ENCODE measurements at places on chromosomes 5 and 9.

GRCh38 chr9:89413963-89414638 is 83.8 kb downstream of the SEMA4D start:
- DNase-seq = no peak

DNA sequence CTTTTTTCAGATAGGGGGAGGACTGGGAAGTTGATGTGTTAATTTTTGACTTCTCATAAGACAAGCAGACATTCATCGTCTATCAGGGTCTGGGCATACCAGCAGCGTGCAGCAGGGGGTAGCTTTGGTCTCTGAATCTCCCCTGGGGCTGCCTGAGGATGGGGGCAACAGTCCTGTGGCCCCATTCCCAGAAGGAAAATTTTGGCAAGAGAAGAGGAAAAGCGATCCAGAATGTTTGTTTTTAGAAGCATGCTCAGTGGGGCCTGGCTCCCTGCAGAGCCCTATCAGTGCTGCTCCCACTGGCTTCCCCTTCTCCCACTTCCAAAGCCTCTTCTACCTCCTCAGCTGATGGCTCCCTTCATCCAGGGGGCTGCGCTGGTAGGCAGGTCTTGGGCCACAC is 194.8 kb upstream of the IL12B start:
- no peak for DNase-seq

DNA sequence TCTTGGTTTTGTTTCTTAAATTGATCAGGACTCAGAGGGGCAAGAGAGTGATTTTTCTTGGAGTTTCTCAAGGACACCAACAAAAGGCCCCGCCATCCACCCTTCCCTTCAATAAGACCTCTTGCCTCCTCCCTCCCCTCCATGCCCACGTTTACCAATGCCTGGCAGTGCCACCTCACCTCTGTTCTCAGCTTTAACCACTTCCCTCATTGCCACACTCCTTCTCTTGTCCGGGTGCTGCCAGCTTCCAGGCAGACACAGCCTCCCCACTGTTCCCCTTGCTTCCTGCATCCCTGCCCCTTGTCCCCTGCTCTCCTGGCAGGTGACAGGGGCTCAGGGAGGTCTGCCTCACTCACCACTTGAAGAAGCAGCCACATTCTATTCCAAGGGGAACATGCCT is 90.8 kb downstream of the LHX2 start:
- DNase-seq = no peak

DNA sequence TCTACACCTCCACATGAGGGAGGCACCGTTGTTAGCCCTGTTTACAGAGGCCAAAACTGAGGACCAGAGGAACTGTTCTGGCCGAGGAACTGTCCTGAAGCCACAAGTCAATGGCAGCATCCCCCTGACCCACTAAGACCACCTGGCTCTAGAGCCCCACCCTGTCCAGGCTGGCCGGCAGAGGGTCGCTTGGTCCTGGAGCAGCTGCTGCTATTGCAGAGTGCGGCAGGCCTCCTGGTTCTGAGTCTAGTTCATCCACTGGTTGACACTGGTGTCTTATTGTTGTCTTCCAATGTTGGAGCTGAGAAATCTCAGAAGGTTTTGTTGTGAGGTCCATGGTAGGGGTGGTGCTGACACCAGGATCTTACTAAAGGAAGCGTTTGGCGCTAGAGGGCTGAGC is 26.6 kb upstream of the ANGPTL2 start:
- no peak for DNase-seq

DNA sequence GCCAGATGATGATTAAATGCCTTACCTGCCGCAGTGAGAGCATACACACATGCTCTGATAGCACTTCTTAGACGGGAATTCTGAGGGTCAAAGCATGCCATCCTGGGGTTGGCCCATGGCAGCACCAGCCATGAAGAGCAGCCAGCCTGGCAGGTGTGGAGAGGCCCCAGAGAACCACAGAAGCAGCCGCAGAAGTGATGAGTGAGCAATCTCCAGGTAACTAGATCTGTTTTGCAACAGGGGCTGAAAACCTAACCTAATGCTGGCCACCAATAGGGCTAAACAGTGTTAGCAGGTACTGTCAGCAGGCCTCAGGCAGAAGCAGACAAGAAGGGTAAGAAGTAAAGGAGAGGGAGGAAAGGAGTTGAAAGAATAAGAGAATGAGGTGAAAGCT is 33.5 kb upstream of the HOMER1 start:
- DNase-seq = no peak

DNA sequence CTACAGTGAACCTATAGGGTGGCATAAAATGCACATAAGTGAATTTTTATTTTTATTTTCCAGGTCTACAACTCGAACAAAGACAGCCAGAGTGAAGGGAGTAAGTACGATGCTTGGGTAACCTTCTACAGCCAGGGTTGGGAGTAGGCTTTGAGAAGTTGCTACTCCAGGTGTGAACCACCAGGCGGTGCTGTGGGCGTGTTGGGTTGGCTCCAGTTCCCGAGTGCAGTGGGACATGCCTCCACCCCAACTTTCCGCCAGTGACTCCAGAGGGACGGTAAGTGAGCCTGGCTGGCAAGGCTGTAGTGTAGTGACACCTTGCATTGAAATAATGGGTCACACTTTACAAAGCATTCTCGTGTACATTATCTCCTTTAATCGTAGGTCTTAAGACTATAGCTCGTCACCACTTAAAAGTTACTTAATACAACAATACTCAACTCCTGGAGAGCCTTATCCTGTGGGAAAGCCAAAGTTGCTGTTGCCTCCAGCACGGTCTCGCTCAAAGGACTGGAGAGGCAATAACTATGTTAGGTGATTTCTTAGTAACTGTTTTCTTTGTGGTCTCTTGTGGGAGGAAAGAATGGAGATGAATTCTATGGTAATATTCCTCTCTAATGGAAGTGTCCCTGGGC is 244.0 kb downstream of the ARHGAP26 start:
- peak; percentile 42 for DNase-seq

DNA sequence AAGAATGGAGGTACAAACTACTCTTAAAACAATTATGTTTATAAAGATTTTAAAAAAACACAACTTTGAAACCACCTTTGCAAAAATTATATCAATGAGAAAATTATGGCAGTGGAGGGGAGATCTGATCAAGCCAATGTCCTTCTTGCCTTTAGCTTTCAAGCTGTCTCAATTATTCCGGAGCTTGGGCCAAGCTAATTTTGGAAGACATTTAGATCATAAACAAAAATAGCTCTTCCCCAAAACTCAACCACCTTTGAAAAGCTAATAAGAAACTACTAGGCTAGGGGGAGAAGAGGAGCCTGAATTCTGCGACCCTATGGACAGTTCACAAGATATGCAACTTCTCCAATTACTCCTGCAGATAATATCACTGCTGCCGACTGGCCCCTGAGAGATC is 263.3 kb downstream of the ICE1 start:
- DNase-seq = no peak

DNA sequence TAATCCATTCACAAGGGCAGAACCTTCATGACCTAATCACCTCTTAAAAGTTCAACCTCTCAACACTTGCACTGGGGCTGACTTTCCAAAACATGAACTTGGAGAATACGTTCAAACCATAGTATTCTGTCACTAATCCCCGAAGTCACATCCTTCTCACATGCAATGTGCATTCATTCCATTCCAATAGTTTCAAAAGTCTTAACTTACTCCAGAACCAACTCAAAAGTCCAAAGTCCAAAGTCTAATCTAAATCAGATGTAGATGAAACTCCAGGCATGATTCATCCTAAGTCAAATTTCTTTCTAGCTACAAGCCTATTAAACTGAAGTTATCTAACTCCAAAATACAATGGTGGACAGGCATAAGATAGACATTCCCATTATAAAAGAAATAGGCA is 21.7 kb upstream of the ADAMTSL1 start:
- no peak for DNase-seq

- DNase-seq = no peak
Observed at GRCh38 chr5:74360535-74361210, 279.9 kb downstream of the ENC1 start.

GRCh38 chr9:124398191-124398935 is 16.9 kb downstream of the PSMB7 start:
- DNase-seq = no peak

DNA sequence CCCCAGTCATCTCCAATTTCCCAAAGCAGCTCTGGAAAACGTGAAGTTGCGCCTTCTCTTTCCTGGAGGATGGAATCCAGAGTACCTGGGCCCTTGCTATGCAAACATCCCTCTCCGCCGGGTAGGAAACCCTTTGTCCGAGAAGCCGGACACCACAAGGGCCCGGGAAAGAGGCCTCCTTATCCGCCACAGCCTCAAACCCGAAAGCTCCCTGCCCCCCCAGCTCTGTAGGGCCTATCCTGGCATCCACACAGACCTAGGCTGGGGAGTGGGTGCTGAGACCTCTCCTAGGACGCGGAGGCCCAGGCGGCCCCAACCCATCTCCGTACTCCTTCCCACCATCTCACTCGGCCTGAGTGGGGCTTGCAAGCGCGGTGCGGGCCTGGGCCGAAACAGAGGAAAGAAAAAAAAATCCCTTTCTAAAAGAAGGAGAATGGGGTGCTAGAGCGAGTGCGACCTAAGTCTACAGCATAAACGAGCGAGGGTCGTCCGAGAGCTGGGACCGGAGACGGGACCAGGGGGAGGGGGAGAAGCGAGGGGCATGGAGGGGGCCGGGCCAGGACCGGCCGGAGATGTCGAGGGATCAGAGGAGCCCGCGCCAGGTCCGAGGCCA is 624 bp downstream of the FBXW11 start:
- peak; percentile 12 for DNase-seq

- DNase-seq = no peak
Observed at GRCh38 chr9:23643656-23644258, 182.3 kb downstream of the ELAVL2 start.

- no peak for DNase-seq
Observed at GRCh38 chr5:150077996-150078801, 8.2 kb downstream of the CSF1R start.

- no peak for DNase-seq
Observed at GRCh38 chr9:89579741-89580385, 24.9 kb upstream of the GADD45G start.

DNA sequence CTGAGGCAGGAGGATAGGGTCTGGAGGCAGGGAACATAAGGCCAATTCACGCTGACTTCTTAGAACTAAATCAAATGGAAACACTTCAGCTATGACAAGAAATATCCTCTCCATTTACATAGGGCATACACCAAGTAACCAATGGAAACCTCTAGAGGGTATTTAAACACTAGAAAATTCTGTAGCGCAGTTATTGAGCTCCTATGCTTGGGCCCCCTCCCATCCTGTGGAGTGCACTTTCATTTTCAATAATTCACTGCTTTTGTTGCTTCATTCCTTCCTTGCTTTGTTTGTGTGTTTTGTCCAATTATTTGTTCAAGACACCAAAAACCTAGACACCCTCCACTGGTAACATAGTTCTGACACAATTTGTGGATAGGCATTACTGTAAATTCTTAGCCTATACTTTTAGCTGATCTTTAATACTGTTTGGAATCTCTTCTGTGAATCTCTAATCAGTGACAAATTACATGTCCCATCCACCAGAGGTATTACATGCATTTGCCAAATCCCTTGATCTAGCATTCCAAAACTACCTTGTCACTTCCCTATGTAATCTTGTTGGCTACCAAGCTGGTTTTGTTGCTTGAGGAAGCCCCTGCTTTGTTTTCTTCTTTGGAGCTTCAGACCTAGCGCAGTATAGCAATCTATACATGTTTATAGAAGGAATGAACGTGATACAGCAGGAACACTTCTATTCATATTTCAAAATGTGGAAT is 61.6 kb downstream of the ST8SIA4 start:
- DNase-seq = no peak

GRCh38 chr5:77356740-77357139 is 135.4 kb downstream of the WDR41 start:
- no peak for DNase-seq

DNA sequence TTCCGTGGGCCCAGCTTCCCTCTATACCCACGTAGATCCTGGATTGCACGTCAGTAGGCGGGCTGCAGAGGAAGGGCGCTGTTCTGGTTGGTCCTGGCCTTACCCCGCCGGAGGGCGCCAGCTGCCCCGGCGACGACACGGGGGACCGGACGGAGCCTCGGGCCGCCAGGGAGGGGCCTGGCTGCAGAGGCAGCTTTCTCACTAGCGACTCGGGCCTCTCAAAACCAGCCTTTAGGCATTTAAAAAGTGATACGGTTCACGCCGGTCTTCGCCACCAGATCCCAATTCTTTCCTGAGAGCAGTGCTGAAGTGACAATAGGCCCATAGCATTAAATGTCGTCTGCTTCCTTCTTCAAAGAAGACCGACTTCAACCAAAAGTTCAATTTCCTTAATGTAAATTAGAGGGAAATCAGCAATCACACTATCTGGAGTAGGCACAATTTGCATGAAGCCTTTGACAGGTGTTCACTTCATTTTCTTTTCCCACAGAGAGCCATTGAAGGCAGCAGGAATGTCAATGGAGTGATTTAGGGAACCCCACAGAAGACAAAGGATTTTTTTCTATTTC is 17.6 kb upstream of the UBE2D2 start:
- DNase-seq = no peak

DNA sequence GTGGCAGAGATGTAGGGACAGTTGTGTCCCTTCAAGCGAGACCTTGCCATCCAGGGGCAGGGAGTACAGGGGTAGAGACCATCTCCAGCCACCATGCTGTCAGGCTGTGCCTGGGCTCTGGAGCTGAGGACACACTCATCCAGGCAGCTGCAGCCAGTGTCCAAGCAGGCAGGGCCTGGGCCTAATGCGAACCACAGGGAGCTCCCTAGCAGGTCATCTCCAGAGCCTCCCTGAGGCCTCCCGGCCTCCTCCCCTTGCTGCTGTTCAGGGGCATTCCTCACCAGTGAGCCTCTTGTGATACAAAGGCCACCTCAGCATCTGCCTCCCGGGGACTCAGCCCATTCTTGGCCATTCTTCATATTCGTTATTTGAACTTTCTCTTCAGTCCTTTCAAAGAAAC is 35.0 kb downstream of the TPPP start:
- no peak for DNase-seq

GRCh38 chr9:14340994-14341393 is 27.1 kb upstream of the NFIB start:
- no peak for DNase-seq

- DNase-seq = no peak
Observed at GRCh38 chr5:124643336-124643735, 103.1 kb downstream of the ZNF608 start.

GRCh38 chr9:127940593-127940992 is 2.9 kb upstream of the DPM2 start:
- no peak for DNase-seq

DNA sequence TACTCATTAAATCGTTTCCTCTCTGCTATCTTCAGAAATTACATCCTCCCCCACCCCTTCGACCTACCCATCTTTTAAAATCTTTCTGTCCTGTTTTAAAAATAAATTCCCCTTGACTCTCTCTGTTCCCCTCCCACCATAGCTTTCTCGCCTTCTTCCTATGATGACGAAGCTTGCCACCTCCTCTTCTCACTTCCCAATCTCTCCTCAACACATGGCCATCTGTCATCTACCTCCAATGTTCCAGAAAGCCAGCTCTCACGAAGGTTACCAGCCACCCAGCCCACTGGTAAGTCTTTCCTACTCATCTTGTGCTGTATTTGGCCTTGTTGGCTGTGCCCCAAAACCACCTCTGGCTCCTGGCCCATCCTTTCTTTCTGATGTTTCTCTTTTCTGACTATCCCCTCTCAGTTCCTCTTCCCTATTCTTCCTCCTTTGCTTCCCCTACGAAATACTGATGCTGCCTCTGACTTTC is 346.3 kb downstream of the ENC1 start:
- DNase-seq = peak; percentile 51

GRCh38 chr5:59474324-59474723 is 419.2 kb downstream of the PDE4D start:
- DNase-seq = no peak

GRCh38 chr9:93119953-93120845 is 13.9 kb downstream of the NINJ1 start:
- DNase-seq = peak; percentile 78

- peak; percentile 61 for DNase-seq
Observed at GRCh38 chr9:32551276-32552051, 663 bp upstream of the SMIM27 start.

Data from Kasumi-1 (cell line).